ENCODE measurements at places on chromosomes 6 and 20.

- no peak for DNase-seq
Measured at GRCh38 chr6:41700463-41701347, 34.7 kb downstream of the TFEB start.

DNA sequence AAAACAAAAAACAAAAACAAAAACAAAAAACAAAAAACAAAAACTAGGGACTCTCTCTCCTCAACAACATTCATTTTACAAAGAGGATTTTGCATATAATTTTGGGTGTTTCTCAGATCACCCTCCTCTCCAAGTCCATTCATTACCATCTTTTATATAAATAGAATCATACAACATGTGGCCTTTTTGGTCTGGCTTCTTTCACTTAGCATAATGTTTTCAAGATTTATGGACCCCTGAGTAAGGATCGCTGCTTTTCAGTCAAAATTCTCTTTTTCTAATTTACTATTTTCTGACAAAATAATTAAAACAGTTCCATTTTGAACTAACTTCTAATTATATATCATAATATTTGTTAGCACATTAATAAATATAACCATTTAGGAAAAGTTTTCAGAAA lies 94.8 kb downstream of the UBE3D start:
- DNase-seq: no peak

DNA sequence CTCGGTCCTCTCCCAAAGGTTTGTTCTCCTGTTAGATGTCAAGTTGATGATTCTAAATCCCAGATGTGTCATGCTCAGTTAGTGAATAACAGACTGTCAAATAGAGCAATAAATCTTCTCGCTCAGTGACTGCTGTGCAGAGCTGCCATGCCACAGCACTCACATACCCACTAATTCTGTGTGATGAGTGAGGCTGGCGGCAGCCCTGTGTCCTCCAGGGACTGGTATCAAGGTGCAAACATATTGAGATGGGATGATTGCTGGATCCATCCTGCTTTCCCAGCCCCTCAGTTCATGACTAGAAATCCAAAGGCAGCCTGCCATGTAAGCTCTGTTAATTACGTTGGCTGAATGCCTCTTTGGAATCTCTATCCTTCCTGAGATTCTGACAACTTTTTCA lies 103.9 kb downstream of the OLIG3 start:
- no peak for DNase-seq

- DNase-seq: no peak
Measured at GRCh38 chr20:7930343-7930742, 9.9 kb downstream of the HAO1 start.

- peak; percentile 31 for DNase-seq
Measured at GRCh38 chr6:166989427-166990032, 9.7 kb upstream of the CEP43 start.

- DNase-seq: no peak
Measured at GRCh38 chr6:56050530-56051201, 175.3 kb upstream of the BMP5 start.

- DNase-seq: no peak
Measured at GRCh38 chr20:46995561-46996142, 101.0 kb downstream of the EYA2 start.

- DNase-seq: no peak
Measured at GRCh38 chr6:129191235-129191634, 308.3 kb downstream of the LAMA2 start.

- DNase-seq: no peak
Measured at GRCh38 chr6:20024978-20025377, 187.3 kb downstream of the MBOAT1 start.

DNA sequence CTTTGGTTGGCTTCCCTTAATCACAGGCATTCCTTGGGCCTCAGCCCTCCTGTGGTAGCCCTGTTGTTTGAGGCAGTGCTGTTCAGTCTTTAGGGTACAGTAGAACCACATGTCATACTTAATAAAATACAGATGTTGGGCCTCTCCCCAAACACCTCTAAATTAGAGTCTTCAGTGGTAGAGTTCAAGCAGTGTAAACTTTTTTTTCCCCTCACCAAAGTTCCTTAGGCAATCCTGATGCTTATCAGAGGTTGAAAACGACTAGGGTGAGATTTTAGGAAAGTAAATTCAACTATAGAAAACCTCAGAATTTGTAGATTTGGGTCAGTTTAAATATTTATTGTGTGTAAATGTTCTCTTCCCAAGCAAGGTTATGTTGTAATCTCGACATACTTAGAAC lies 44.6 kb downstream of the BLTP3A start:
- DNase-seq: no peak

GRCh38 chr6:14770572-14770971 lies 475.3 kb upstream of the JARID2 start:
- no peak for DNase-seq

- no peak for DNase-seq
Measured at GRCh38 chr20:33303595-33303994, 20.6 kb downstream of the BPIFB1 start.

GRCh38 chr6:6244624-6245023 lies 75.8 kb downstream of the F13A1 start:
- no peak for DNase-seq

DNA sequence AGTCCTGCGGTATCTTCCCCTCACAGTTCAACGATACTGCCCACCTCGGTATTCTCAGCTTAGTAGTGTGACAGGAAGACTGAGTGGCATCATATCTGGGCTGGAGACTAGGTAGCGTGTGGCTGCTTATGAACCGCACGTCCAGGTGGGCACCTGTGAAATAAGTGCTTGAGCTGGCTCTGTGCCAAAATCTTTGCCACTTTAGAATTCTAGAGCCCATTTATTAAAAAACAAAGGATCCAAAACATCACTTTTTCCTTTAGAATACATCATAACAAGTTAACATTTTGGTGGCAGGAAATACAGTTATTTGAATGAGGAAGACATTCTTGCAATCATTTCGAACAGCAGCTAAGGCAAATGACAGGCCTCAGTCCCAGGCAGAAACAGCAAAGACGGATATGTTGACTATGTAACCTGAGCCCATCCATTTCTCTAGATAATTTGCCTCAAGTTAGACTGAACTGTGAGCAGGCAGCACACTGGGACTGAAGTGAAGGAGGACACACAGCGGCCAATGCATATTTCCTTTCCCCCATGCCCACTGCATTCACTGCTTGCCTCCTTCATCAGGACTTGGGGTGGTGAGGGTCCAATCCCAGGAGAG lies 136.6 kb downstream of the GMDS start:
- no peak for DNase-seq

DNA sequence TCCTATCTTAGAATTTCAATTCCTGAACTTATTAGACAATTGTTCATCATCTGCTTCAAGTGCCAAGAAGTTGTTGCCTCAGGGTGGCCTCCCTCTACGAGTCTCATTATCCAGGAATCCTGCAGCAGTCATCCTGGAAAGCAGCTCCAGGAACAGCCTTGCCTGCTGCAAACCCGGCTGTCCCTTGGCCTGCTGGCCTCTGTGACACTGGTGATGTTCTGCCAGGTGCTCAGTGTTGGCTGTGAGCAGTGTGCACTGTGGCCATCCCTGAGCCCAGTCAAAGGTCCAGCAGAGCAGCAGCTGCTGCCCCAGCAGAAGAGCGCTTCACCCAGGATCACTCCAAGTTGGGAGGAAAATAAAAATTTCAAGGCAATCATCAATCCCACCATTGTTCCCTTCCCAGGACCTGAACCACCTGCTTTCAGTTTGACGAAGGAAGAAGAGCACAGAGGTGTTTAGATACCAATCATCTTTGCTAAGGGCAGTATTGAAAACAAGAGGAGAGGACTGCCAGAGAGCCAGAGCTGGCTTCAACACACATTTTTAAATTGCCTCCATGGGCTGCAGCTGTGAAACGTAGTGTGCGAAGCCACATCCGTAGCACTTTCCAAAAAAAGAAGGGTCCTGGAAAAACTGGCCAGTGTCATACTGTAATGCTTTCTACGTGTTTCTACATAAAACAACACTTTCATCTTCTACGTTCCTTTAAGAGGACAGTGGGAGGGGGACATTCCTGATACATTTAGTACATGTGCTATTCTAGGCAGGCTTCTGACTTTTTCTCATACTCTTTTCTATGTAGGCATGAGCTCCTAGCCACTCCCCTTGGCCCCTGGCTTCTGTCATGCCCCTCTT lies 7.2 kb upstream of the FAM50B start:
- peak; percentile 55 for DNase-seq

DNA sequence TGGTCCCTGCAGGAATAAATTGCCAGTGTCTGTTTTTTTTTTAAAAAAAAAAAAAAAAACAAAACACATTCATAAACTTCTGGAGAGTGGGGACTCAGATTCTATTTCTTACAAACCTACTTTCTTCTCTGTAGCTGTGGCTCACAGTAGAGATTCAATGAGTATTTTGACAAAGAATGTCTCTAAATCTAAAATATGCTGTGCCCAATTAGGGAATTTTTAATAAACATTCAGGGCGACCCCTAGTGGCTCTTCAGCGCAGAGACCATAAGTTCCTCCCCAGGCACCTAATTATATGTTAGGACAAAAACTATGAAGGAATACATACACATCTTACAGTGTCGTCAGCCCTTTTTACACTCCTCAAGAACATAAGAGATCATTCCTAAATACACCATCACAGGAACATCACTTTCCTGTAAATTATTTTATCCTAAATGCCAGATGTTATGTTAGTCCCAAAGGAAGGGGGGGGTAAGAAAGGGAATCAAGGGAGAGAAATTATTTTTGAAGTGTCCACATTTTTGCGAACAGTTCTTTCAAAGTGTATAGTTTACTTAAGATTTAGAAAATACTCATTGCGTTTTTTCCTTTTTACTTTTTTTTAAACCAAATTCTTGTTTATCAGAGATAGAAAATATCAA lies 21.8 kb upstream of the NAA20 start:
- no peak for DNase-seq

DNA sequence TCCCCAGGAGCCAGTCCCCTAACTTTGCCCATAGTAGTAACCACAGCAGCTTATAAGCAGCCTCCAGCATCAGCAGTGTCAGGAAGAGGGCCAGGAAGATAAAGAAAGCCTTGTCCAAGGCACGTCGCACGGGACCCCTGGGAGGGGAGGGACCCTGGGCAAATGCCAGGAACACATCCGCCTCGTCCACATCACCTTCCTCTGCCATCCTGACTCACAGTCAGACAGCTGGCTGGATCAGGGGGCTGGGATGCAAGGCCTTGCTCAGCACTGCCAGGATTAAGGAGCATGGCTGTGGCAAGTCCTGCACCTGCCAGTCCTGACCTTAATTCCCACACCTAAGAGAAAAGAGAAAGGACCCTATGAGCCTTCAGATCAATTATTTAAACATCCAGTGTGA lies 11.5 kb upstream of the ZBTB22 start:
- no peak for DNase-seq
